Bone marrow (tissue), 2 donors: ENCODE measurements at places on chromosomes 16 and 17.

DNA sequence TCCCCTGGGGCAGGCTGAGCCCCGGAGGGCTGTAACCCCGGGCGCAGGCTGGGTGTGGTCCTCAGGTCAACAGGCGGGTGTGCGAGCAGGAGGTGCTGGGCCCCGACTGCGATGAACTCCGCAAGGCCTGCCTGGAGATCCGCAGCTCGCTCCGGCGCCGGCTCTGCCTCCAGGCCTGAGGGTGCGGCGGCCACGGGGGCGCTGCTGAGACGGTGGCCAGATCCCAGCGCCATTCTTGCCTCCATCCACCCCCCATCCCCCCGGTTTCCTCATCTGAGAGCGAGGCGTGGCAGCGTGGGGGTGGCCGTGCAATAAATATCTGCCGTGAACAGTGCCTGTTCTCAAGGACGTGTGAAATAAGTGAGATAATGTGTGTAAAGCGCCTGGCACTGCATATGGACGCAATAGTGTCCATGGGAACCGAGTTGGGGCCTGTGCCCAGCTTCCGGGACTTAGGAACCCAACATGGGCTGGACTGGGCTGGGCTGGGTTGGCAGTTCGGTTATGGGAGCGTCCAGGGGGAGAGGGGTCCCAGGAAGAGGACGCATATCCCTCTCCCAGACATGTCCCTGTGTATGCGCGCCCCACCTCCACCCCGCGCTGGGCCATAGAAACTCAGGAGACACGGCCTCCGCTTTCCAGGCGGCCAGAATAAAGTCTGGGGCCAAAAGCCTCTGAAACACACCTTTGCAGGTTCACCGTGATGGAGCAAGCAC is 15.0 kb downstream of the ZNF213 start:
- peak; percentile 73 for DNase-seq

DNA sequence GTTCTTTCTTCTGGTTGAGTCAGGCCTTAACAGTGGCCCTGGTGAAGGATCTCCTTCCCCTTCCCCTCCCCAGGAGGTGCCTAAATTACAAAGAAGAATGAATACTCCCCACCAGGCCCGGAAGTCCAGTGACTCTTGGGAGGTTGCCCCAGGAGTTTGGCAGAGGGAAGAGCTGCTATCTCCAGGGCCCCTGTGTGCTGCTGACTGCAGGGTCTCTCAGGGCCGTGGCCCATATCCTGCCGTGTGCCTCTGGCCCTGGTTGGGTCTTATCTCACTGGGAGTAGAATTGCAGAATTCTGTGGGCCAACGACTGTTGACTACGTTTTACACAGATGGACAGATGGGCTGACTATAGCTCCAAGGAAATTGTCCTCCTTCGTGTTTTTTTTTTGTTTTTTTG is 28.0 kb downstream of the AKAP1 start:
- no peak for DNase-seq

- no peak for DNase-seq
Observed at GRCh38 chr16:73231379-73231778, 183.5 kb upstream of the ZFHX3 start.

DNA sequence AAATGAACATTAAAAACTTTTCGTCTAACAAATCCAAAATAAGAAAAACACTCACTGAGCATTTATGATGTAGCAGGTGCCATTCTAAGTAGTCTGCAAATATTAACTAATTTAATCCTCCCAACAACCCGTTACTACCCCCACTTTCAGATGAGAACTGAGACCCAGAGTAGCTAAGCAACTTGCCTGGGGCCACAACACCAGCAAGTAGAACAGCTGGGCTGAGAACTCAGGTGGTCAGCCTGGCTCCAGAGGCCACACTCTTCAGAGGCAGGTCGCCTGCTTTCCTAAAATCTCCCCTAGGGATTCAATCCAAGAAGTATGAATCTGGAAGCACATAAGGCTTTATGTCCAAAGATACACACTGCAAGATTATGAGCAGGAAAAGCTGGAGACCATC is 6.2 kb downstream of the MBTPS1 start:
- no peak for DNase-seq

DNA sequence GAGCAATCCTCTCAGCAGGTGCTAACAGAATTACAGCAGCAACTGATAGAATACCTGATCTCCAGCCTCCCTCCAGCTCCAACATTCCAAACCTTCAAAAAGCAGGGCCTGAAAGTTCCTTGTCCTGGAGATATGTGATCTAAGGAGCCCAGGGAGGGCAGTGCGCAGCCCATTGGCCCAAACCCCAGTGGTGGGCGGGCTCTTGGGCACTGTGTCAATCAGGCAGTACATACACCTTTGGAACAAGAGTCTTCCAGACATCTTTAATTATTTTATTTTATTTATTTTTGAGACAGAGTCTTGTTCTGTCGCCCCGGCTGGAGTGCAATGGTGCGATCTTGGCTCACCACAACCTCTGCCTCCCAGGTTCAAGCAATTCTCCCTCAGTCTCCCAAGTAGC is 24.2 kb downstream of the SLC12A3 start:
- no peak for DNase-seq

- DNase-seq, result no peak
Observed at GRCh38 chr16:85697431-85697830, 8.7 kb upstream of the GINS2 start.

DNA sequence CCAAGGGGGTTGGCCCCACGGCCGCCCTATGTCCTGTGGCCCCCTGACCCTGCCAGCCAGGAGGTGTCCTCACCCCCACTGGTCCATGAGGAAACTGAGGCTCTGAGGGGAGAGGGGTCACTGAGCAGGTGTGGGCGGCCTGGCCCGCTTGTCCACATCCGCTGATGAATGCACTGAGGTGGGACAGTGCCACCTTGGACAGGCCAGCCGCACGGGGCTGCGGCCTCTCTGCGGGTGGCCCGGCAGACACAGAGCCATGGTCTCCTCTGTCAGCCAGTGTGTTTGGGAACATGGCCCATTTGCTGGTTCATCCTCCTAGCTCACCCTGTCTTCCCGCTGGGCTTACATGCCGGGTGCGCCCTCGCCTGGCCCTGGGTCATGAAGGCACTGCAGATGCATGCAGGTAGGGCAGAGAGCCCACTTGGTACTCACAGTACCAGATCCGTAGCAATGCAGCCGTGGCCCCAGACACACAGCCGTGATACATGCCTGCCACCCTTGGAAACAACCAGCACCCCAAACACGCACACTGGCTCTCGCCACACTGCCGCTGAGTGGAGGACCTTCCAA is 93.9 kb downstream of the ENGASE start:
- DNase-seq, result no peak

DNA sequence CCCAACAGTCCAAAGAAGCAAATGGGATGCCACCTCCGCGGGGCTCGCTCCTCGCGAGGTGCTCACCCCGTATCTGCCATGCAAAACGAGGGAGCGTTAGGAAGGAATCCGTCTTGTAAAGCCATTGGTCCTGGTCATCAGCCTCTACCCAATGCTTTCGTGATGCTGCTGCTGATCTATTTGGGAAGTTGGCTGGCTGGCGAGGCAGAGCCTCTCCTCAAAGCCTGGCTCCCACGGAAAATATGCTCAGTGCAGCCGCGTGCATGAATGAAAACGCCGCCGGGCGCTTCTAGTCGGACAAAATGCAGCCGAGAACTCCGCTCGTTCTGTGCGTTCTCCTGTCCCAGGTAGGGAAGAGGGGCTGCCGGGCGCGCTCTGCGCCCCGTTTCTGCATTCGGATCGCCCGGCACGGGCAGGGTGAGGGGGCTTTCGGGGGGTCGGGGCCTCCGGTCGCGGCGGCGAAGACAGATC is at the start of gene CDH13:
TSS of gene CDH13 (plus strand) at position 179 of the 471 bp plus-strand sequence.
- no peak for DNase-seq

DNA sequence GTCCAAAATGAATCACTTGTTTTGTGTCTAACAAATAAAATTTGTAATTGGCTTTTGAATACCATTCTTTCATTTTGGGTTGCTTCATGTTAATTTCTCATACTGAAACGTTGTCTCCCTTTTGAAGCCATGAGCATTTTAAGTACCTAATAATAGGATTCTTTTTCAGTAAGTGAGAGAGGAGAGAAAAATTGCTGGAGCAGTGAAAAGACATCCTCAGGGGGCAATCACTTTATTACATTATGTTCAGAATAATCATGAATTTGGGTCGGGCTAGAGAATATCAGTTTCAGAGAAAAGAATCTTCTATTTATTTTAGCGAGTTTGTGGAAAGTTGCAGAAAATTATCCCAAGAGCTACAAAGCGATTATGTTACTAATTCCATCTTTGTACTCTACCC is 96.8 kb downstream of the CNTNAP4 start:
- DNase-seq, result no peak

DNA sequence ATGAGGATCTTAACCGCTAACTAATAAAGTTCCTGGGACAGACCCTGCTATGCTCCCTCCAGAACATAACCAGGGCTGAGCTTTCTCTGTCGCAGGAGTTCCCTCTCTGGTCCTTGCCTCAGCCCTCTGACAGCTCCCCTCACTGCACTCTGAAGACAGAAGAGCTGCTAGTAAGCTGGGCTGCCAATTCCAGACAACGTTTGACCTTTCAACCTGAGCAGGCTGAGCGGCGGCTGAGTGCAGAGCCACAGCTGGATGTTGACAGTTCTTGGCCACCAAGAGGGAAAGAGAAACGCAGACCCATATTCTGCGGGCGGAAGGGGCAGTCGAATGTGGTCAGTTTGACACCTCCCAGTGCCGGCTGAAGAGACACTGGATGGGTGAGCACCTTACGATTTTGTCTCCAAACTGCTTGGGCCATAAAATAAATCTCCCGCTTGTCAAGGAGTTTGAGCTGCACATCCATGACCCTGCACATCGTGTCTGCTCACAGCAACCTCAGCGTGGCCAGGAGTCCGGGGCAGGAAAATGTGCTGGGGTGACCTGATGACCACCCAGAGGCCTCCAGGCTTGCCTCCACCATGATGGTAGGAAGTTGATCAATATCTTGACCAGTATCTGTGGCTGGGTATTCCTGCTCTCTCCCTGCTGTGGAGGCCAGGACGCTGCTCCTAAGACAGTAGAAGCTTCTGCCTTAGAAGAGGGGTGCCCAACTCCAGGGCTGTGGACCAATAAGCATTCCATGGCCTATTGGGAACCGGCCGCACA is 209.2 kb downstream of the PARN start:
- DNase-seq, result no peak

DNA sequence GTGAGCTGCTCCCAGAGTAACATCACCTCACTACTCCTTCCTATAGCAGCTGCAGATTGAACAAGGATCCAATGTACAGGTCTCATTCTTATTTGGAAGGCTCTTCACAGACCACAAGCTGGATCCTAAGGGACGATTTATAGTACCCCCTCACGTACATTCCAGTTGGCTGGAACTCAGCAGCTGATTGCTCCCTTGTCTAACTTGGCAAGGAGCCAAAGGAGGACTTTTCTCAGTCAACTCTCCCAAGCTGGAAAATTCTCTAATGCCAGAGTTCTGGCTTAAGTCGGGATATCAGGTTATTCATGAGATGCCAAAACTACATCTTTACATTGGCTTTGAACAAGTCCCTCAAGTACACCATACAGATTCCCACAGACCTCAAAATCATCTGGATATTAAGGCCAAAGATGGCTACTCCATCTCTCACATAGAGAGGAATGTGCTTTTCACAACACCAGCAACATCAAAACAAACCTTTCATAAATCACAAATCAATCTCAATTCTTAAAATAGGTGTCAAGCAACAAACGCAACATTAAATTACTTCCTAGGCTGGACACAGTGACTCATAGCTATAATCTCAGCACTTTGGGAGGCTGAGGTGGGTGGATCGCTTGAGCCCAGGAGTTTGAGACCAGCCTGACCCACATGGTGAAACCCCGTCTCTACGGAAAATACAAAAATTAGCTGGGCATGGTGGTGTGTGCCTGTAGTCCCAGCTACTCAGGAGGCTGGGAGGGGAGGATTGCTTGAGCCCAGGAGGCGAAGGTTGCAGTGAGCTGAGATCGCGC is 39.3 kb downstream of the SMG6 start:
- no peak for DNase-seq

GRCh38 chr17:4998027-4998731 is 429 bp downstream of the KIF1C start:
- no peak for DNase-seq

DNA sequence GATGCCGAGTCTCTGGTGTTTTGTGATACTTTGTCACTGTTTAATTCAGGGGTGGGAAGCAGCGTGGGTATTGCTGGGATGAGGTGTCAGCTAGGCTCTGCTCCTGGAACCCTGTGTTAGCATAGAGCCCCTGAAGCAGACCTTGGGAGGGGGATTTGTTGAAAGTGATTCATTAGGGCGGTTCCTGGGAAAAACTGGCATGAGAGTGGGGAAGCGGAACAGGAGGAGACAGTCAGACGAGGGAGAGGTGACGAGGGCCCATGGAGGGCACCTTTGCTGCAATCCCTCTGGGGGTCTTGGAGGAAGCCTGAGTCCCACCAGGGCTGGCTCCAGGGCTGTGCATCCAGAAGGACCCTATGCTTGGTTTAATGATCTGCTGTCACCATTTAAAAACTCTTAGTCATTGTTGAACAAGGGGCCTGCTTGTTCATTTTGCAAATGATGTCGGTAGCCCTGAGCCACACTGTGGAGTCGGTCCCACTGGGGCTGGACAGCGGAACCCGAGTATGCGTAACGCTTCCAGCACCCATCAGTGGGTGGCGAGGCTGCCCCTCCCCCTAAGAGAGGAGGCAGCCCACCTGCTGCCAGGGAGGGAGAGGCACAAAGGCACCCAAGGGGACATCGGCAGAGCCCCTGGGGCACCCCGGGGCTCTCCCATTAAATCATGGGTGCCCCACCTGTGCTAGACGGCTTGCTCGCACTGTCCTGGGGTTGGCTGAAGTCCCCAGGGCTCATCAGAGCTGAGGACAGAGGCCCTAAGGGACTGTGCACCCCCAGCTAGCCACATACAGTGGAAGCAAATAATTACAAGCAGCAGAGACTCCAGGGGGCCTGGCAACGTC is 35.4 kb downstream of the WFDC1 start:
- DNase-seq, result no peak

- no peak for DNase-seq
Observed at GRCh38 chr17:45628019-45628418, 137.5 kb upstream of the PLEKHM1 start.

- no peak for DNase-seq
Observed at GRCh38 chr17:80354336-80354735, 60.6 kb upstream of the ENDOV start.

DNA sequence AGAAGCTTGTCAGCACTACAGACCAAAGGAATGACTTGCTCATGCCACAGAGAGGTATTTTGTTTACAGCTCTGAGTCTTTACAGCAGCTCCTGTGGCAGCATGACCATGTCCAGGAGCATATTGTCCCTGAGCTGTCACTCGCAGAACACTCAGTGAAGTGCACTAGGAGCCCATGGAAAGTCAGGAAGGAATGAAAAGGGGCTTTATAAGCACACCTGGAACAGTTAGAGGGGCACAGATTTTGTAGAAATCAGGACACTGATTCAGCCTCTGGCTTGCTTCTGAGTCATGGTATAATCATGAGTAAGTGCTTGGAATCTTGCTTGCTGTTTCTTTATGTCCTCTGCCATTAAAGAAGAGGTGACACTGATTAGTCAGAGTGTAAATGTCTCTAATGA is 41.0 kb downstream of the TADA2A start:
- DNase-seq, result no peak

- DNase-seq, result no peak
Observed at GRCh38 chr17:11490171-11490755, 108.0 kb upstream of the DNAH9 start.

- no peak for DNase-seq
Observed at GRCh38 chr16:35747658-35748455, 2288.4 kb downstream of the TP53TG3F start.
